ENCODE measurements at places on chromosomes 5 and 9.

GRCh38 chr5:44495280-44495679, 106.1 kb upstream of the FGF10 start:
- no peak for DNase-seq

DNA sequence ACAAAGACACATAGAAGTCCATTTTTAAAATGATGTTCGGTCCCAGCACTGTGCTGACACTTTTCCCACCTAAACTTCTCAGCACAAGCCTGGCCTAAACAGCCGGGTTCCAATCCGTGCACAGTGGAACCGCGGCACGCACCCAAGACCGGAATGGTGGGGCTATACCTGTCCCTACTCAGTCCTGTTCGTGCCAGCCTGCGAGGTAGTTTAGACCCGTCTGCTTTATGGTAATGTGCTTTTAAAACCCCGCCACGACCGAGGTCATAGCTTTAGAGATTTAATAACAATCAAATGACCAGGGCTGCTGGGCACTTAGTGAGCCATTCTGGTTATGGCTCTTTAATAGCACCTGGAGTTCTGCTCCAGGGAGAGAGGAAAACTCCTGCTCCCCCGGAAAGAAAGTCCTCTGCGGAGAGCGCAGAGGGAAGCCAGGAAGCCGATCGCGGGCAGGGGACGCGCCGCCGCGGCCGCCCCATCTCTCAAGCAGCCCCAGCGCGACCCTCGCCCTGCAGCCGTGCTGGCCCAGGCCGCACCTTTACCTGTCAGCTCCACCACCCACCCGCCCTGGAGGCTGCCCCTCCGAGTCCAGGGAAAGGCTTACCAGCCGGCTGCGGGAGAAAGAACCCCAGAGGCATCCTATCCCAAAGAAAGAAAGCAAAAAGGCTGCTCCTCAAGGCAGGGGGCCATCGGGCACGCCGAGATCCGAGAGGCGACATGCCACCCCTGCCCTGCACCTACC, 511 bp downstream of the ARL15 start:
- peak; percentile 7 for DNase-seq

DNA sequence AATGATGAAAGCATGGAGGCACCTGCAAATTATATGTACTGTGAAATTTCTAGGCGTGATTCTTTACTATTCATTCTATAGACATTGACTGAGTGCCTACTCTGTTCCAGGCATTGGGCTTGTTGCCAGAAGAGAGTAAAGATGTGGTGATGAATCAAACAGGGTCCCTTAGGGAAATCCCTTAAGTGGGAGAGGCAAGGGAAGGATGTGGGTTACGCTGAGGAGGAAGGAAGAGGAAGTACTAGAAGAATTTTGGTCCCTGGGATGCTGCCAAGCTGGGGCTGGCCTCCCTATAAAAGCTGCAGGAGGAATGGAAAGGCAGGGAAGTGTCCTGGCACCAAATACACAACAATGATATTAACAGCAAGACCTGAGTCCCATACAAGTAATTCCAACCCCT, 76.7 kb upstream of the SPOCK1 start:
- no peak for DNase-seq

DNA sequence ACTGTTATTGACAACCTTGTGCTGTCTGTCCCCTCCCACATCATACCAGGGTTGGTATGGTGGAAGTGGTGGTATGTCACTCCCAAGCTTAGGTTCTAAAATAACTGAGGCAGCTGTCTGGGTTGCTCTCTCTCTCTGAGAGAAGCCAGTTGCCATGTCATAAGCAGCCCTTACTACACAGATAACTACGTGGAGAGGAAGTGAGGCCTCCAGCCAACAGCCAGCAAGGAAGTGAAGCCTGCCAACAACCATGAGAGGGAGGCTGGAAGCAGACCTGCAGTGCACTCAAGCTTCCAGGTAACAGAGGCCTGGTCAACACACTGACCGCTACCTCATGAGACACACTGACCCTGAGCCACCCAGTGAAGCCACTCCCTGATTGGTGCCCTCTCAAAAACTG, 18.6 kb downstream of the CTNNAL1 start:
- no peak for DNase-seq

DNA sequence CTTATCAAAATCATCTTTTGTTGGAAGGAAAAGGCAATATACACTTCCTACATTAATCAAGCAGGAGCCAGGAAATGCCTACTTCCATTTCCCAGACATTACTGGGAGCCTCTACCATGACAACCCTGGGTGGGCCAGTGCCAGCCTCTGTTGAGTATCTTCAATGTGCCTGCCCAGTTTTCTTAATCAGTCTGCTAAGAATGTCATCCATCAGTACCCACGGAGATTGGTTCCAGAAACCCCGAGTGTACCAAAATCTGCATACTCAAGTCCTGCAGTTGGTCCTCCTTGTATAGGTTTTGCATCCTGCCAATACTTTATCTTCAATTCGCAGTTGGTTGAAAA, 82.4 kb downstream of the MARCHF3 start:
- no peak for DNase-seq

- DNase-seq = no peak
Observed at GRCh38 chr5:112738191-112738560, 491 bp downstream of the APC start.

- no peak for DNase-seq
Observed at GRCh38 chr5:104540448-104540847, 977.9 kb upstream of the NUDT12 start.

DNA sequence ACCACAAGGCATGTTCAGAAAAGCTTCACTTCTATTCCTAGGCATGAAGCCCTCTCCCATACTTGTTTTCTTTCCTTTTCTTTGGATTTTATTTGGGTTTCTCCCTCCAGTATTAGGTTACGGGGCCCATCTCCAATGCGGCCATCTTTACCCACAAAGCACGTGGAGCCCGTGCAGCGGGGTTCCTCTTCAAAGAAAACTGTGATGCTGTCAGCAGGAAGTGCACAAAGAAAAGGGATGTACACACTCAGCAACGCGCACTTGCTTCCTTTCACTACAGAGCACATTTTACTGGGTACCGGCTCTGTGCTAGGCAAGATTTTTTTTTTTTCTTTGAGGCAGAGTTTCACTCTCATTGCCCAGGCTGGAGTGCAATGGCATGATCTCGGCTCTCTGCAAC, 106.6 kb downstream of the COL23A1 start:
- peak; percentile 15 for DNase-seq

DNA sequence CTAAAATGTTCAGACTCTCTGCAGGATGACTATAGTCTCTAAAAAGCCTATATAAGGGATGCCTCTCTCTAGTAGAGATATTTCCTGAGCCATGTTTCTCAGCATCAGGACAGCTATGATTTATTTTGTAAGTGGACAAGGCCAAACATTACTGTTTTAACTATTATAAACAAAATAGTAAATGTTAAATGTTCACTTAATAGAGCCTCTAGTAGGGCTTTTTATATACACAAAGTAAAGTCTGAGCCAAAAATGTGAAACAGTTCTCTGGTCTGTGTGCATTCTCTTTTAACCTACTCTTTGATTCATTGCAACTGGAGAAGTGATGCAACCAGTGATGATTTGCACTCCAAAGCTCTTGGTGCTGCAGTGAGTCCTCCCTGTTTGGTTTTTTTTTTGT, 220.5 kb downstream of the GDNF start:
- DNase-seq = no peak

DNA sequence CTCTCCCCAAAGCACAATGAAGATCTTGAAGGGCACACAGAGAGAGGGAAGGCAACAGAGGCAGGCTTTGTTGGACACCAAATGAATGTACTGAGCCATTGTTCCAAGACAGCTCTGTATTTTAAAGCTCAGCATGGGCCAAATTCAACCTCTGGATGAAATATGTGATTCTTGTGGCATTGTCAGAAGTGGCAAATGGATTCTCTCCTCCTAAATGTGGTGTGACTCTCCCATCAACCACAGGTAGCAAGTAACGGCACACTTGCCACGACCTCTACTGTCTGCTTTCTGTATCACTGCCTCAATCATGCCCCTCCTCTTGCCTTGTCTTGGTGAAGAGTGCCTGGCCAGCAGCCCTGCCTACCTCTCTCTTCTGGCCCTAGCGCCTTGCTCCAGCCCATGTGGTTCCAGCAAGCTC, 6.1 kb upstream of the MOB3B start:
- DNase-seq = no peak

- no peak for DNase-seq
Observed at GRCh38 chr5:522899-523440, 1.3 kb downstream of the SLC9A3 start.

GRCh38 chr9:137632230-137633161, 13.7 kb downstream of the EHMT1 start:
- no peak for DNase-seq

- no peak for DNase-seq
Observed at GRCh38 chr9:110869931-110870330, 168.3 kb downstream of the LPAR1 start.
